ENCODE measurements at places on chromosomes 1 and 21.

GRCh38 chr1:79448426-79448825, 441.9 kb upstream of the ADGRL4 start:
- no peak for DNase-seq

- no peak for DNase-seq
These were observed 2.7 kb downstream of the LRRC71 start for GRCh38 chr1:156922986-156923669.

GRCh38 chr1:224124220-224124619, 10.3 kb downstream of the FBXO28 start:
- DNase-seq: no peak

- peak; percentile 44 for DNase-seq
These were observed 2.1 kb downstream of the GNAT2 start for GRCh38 chr1:109617291-109617801.

- DNase-seq: no peak
These were observed 10.7 kb upstream of the OR2T34 start for GRCh38 chr1:248585266-248585665.

GRCh38 chr1:234216116-234216703, 157.0 kb upstream of the COA6 start:
- DNase-seq: no peak

- no peak for DNase-seq
These were observed 32.9 kb downstream of the FMO4 start for GRCh38 chr1:171346881-171347280.

GRCh38 chr1:59340411-59341307, 43.8 kb downstream of the FGGY start:
- DNase-seq: no peak

DNA sequence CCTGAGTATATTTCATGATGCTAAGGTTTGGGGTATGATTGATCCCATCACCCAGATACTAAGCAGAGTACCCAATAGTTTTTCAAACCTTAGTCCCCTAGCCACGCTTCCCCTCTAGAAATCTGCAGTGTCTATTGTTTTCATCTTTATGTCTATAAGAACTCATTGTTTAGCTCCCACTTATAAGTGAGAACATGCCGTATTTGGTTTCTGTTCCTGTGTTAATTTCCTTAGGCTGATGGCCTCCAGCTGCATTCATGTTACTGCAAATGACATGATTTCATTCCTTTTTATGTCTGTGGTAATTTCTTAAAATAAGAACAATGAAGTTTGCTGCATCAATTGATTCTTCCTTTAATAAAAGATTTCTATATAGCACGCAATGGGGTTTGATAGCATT, 301.3 kb downstream of the PLPP3 start:
- DNase-seq: no peak

- no peak for DNase-seq
These were observed 38.6 kb downstream of the EIF2B3 start for GRCh38 chr1:44947774-44948311.

All from CD4-positive, alpha-beta T cell treated with Interleukin-17A for 1 hour (primary cell).